ENCODE measurements at places on chromosomes 3 and 15.

DNA sequence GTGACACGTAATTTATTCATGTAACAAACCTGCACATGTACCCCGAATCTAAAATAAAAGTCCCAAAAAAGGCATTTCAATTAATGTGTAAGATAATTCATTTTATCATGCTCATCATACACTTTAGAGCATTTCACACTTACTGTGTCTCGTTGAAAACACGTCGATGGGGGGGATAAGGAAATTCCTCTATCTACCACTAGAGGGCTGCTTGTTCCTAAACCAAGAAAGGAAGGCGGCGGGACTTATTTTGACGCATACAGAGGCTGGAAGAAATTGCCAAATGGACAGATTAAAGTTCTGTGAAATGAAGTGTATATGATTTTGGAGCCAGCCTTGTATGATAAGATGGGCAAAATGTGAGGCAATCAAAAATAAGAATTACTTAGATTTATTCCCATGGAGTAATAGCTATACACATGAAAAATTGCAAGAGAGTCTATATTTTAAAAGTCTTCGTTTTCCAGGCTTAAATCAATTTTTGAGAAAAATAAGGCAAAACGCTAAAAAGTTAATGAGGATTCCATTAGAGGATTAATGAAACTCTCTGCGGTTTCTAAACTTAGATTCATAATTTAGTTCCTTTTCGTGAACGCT, 346.8 kb downstream of the CNTN3 start:
- peak; percentile 61 for DNase-seq

DNA sequence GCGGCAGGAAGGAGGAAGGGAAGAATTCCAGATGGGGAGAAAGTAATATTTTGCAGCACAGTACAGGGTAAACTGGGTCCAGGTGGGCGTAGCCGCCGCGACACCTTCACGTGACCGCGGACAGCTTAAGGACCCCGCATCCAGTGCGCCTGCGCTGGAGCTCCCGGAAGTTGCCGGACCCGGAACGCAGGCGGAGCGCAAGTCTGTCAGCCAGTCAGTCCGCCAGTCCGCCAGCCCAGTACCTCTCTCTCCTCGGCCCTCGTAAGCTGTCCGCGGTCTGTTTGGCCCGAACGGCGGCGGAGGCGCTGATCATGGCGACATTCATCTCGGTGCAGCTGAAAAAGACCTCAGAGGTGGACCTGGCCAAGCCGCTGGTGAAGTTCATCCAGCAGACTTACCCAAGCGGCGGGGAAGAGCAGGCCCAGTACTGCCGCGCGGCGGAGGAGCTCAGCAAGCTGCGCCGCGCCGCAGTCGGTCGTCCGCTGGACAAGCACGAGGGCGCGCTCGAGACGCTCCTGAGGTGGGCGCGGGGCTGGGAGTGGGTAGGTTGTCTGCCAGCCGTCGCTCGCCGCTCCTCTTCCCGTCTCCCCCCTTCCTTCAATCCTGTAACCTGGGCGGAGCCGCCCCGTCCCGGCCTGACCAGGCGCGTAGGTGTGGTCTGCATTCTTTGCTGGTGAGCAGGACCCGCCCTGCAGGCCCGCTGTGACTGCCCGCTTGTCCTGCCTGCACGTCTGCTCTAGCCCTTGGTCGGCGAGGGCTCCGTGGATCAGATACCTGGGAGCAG, at the start of gene PDCD6IP:
PDCD6IP (plus strand) TSS at position 213 of the 784 bp plus-strand sequence; CDS start at position 312, 99 bp downstream.
- DNase-seq = peak; percentile 84

DNA sequence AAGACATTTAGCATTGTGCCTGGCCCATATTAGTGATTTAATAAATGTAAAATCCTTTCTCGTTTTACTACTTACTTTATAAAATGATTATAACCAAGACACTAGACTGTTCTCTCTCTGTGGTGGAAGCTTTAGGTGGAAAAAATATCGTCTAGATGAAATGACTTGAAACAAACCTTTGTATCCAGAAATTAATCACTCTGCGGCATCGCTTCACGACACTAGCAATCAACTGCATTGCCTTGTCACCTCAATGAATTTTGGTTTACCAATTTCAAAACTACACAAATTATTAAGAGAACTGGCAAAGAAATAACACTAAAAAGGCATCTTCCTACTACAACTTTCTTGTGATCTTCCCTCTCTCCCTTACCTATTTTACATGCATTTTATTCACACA, 627.2 kb upstream of the ROBO1 start:
- no peak for DNase-seq

GRCh38 chr3:135944831-135945230, 20.7 kb upstream of the PPP2R3A start:
- DNase-seq = no peak

- no peak for DNase-seq
Measured at GRCh38 chr3:17057321-17057720, 172.6 kb downstream of the PLCL2 start.

GRCh38 chr3:158766364-158766763, 34.1 kb upstream of the RARRES1 start:
- DNase-seq = no peak

- DNase-seq = peak; percentile 84
Measured at GRCh38 chr3:13477943-13478342, 2.2 kb upstream of the HDAC11 start.
